ENCODE measurements at places on chromosomes 7 and 10.

- peak; percentile 85 for DNase-seq
These were observed 55.1 kb downstream of the CYCS start for GRCh38 chr7:25069900-25070443.

DNA sequence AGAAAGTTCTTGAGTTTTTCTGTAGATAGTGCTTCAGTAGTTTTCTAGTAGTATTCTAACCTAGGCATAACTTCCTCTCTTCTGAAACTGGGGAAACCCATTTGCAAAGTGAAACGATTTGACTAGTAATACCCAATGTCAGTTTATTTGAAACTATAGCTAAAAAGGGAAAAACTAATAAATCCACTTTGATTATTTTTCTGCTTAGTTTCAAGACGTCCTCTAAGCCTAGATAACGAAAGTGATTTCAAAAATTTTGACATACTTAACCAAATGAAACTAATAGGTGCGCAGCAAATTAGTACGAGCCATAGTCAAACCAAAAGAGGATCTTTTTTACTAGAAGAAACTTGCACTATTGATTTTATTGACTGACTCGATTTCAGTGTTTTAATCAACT is 9.8 kb upstream of the SP8 start:
- no peak for DNase-seq

- DNase-seq: no peak
These were observed 51.9 kb downstream of the CDC14C start for GRCh38 chr7:48976253-48976652.

- peak; percentile 56 for DNase-seq
These were observed 882 bp upstream of the LRRC61 start for GRCh38 chr7:150322114-150322832.

DNA sequence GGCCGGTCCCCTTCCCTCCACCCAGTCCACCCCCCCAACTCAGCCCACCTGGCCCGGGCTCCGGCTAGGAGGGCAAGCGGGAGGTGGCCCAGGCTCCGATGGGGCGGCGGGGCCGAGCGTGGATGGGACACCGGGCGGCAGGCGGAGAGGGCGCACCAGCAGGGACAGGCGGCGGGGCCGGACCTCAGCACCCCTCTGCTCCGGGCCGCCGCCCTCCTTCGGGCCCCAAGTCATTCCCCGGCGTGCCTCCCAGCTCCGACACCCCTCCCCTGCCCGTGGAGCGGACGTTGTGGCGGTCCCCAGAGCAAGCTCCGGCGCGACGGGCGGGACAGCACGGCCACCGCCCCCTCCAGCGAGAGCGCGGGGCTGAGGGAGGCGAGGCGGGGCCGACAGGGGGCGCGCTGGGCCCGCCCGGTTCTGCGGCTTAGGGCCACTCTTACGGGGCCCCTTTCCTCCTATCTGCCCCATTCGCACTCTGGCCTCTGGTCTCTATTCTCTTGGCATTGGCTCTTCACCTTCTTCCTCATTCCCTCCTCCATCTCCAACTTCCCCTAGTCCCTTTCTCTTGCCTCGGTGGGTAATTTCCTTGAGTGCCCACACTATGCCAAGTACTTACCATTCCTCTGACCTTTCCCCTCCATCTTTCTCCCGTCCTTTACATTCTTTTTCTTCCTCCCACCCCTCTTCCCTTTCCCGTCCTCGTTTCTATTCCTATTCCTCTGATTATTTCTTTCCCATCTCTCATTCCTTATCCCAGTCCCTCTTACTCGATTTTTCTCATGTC is 701 bp upstream of the GBX1 start:
- peak; percentile 59 for DNase-seq

DNA sequence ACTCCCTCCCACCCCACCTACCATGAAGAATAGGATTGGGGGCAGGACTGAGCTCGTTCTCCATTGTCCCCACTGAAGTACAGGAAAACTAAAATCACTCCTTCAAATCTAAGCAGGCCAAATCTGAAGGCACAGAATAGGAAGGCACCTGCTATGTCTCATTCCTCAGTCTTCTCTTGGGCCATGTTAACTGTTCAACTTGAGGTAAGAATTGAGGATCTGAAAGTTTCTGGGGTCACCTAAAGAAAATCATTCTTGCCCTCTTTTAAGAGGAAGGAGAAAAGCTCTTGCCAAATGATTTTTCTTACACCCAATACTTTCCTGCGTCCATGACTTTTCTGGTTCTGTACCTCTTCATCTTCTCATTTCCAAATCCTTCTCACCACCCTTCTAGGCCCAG is 4.9 kb downstream of the CPN1 start:
- DNase-seq: no peak

GRCh38 chr10:110977662-110978061 is 58.3 kb downstream of the SHOC2 start:
- DNase-seq: no peak

- peak; percentile 75 for DNase-seq
These were observed 58.7 kb downstream of the INPP5F start for GRCh38 chr10:119784340-119785067.

GRCh38 chr10:48254750-48255512 is 19.6 kb downstream of the FRMPD2 start:
- peak; percentile 86 for DNase-seq

GRCh38 chr7:1842321-1843221 is 172.5 kb downstream of the ELFN1 start:
- DNase-seq: no peak

DNA sequence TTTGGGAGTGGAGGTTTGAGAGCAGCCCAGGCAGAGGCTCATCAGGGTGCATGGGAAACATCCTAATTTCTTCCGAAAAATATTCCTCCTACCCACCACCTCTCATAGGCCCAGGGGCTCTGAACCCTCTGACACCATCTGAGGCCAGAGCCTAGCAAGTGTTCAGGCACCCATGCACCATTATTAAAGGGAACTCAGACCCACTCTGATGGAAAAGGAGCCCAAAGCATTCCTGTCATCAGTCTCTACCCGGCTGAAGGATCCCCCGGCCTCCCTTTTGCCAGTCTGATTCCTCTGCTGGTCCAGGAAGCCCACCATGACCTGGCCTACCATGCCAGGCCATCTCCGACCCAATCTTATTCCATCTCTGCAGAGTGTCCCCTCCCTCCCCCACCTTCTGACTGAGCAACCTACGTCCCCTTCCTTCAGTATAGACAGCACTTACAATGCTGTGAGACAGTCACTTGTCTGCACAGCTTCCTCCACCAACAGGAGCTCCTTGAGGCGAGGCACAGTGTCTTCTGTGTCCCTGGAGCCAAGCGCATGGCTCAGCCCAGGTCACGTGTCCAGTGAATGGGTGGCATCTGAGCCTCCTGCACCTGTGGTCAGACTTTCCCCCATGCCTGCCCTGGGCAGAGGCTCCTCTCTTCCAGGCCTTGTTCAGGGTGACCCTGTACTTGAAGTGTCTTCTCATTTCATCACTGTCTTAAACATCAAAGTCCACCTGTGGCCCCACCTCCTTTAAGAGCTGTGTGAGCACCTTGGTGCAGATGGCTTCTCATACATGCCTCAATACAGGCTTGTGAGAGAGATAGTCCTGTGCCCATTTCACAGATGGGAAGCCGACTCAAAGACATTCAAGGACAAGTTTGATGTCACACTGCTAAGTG is 889 bp upstream of the GPR15LG start:
- no peak for DNase-seq

DNA sequence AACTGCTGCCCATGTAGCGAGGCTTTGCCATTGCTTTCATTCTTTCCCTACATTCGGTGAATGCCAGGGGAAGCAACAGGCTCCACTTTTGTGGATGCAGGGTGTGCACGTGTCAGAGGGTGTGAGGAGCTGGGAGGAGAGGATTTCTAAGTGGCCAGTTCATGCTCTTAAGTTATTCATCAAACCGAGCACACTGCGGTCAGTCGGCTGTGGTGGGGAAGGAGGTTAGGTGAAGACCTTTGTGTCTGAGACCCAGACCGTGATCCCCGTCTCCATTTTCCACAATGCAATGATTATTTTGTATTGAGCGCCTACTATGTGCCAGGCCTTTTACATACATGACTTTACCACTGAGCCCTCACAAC is 438.6 kb upstream of the GALNT17 start:
- DNase-seq: peak; percentile 69

GRCh38 chr7:86867163-86867762 is 192.2 kb downstream of the ELAPOR2 start:
- no peak for DNase-seq

GRCh38 chr7:22670422-22670815 is 56.6 kb upstream of the IL6 start:
- DNase-seq: no peak

DNA sequence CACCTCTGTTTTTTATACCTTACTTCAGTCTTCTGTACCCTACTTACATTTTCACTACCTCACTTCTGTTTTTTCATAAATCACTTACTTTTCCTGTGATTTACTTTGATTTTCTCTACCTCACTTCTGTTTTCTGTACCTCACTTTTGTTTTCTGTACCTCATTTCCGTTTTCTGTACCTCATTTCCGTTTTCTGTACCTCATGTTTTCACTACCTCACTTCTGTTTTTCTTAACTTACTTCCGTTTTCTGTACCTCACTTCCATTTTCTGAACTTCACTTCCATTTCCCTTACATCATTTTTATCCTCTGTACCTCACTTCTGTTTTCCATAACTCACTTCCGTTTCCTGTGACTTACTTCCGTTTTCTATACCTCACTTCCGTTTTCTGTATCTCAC is 492.0 kb upstream of the AKR1E2 start:
- DNase-seq: no peak

DNA sequence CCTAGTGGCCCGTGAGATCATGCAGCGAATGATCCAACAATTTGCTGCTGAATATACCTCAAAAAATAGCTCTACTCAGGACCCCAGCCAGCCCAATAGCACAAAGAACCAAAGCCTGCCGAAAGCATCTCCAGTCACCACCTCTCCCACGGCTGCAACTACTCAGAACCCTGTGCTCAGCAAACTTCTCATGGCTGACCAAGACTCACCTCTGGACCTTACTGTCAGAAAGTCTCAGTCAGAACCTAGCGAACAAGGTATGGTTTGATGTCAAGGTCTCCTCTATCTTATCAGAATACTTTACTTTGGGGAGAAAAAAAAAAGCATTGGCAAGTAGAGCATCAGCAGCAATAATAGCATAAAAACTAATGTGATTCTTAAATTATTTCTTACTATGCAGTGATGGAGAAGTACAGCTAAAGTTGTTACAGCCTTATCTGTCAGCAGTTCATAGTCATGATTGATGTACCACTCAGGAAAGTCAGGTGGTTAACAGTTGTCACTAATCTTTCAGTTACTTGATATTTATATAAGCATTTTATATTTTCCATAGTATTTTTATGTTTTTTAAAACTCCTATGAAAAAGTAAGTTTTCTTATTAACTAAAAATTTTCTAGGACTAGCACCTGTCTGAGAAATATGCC is 117.1 kb downstream of the LCOR start:
- DNase-seq: no peak

DNA sequence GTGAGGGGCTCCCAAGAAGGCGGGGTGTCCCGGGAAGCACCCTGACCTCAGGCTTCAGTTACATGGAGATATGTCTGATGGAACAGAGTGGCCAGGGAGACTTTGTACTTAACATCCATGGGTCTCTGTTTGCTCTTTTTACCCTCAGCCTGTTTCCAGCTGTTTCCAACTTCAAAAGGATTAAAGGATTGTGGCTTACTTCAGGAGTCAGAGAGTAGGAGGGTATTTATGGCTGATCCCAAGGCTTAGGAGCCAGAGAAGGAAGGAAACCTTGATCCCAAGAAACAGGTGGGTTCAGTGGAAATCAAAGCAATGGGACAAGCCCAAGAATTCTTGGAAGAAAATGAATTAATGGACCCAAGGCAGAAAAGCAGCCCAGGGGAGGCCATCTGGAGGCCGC is 37.7 kb upstream of the ZNF438 start:
- no peak for DNase-seq

DNA sequence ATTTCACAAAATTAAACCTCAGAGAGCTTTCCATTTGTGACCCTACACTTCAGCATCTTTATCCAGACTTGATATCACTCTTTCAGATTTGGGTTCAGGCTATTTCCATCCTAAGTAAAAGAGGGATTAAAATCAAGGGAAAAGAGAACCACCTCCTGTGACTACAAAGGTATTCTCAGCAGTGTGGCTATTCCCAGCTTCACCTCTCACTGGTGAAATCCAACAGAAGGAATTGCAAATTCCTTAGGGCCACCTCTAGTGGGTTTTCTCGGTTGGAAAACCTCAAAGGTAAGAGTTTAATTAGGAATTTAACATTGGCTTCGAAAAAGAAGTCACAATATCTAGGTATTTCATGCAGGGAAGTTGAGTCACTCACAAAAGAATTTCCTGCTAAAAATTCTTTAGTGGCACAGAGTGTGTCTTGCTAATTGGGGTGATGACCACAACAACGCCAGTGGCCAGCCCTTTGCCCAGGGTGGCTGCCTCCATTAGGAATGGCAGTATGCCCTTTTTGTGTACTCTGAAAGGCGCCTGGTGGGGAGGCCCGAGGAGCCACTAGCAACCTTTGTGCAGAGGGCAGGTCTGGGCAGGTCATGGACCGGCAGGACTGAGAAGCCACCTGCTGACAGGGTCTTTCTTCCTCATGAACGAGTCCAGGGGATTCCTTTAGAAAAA is 52.2 kb downstream of the SEM1 start:
- DNase-seq: peak; percentile 99

GRCh38 chr7:755413-755805 is 28.3 kb upstream of the PRKAR1B start:
- DNase-seq: no peak

GRCh38 chr7:33411020-33411419 is 281.7 kb downstream of the BBS9 start:
- no peak for DNase-seq
